ENCODE measurements at places on chromosomes 6 and 20.

DNA sequence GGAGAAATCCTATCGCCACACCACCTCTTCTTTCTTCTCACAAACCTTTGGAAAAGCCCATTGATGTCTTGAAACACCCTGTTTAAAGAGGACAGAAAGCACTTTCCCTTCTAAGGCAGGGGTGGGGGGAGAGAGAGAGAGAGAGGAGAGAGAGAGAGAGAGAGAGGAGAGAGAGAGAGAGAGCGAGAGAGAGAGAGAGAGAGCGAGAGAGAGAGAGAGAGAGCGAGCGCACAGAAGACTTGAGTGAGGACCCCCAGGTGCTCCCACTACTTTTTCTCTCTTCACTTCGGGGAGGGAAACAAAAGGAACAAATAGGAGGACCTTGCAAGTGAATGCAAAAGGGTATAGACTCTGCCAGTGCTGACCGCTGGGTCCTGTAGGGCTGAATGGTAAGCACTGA is 52.4 kb downstream of the TIAM2 start:
- no peak for DNase-seq

DNA sequence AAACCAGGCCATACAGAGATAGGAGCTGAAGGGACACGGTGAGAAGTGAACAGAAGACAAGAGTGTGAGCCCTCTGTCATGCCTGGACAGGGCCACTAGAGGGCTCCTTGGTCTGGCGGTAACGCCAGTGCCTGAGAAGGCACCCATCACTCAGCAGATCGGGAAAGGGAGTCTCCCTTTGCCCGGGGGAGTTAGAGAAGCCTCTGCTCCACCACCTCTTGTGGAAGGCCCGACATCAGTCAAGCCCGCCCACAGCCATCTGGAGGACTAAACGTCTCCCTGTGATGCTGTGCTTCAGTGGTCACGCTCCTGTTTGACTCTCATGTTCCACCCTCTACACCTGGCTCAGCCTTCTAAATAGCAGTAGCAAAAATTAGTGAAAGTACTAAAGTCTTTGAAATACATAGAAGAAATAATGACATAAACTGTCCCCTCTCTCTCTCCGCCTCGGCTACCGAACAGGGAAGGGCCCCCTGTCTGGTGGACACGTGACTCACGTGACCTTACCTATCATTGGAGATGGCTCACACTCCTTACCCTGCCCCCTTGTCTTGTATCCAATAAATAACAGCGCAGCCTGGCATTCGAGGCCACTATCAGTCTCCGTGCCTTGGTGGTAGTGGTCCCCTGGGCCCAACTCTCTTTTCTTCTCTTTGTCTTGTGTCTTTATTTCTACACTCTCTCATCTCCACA is 66.7 kb downstream of the RPP21 start:
- peak; percentile 67 for DNase-seq

DNA sequence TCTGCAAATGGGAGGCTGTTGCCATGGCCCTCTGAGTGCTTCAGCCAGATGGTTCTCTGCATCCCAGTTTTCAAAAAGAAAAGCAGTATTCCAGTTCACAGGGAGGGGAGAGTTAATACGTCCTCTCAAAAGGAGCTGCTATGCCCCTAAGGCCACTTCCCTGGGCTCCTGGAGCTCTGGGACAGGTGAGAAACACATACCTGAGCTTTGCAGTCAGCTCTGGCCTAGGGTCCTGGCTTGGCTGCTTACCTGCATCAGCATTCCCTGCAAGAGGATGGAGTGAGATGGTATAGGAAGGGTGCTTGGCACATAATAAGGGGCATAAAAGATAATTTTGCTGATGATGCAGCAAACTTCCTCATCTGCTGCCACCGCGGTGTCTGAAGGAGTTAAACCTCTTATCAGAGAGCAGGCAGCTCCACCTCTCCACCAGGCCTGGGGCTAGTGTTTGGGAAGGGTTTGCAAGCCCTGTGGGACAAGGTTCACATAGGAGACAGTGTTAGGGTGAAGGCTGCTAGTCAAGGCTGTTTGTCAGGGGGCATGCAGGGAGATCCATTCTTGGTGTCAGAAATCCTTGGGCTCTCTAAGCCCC is 62.7 kb downstream of the SLC24A3 start:
- no peak for DNase-seq

DNA sequence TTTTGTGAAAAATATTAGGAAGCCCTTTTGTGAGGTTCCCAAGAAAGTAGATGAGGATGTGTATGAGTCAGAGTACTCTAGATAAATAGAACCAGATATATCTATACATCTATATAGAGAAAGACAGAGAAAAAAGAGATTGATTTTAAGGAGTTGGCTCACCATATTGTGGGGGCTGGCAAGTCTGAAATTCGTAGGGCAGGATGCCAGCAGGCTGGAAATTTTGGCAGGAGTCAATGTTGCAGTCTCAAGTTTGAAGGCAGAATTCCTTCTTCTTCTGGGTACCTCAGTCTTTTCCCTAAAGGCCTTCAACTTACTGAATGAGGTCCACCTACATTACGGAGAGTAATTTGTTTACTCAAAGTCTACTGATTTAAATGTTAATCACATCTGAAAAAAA is 65.3 kb upstream of the SAMD3 start:
- no peak for DNase-seq

GRCh38 chr20:46131396-46131795 is 13.3 kb downstream of the CD40 start:
- DNase-seq: no peak

- DNase-seq: no peak
Measured at GRCh38 chr20:55052459-55052858, 577.1 kb downstream of the DOK5 start.

DNA sequence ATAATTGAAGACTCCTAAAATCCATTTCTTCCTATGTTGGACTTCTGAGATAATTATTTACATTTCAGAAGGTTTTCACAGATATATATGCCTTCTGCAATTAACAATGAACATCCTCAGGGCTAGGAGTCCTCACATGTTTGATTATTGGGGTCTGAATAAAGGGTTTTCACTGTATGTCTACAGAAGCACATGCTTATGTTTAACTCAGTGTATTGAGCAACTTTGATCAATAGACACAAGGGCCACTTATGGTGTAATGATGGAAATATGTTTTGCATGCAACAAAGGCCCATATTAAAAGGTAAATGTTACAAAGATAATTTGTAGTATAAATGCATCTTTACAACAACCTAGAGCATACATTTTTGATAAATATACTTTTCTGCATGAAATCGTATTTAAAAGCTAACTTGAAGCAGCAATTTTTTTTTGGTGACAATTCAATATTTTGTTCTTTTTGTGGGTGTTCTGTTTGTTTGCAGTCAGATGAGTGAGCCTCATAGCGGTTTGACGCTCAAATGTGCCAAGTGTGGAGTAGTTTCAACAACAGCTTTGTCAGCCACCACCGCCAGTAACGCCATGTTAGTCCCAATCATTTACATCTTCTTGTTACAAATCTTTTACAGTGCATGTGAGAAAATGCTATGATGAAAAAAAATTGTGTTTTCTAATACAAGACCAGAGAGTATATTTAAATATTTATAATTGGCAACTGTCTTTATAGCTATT is 458.2 kb downstream of the LMBRD1 start:
- no peak for DNase-seq

- no peak for DNase-seq
Measured at GRCh38 chr20:64049060-64049877, at the start of gene SOX18. SOX18 (minus strand) TSS chr20:64049639; CDS start chr20:64049516, 123 bp downstream.

GRCh38 chr6:41375598-41376151 is 40.3 kb downstream of the NCR2 start:
- no peak for DNase-seq

GRCh38 chr20:32808438-32808837 is 11.3 kb upstream of the MAPRE1 start:
- DNase-seq: no peak

DNA sequence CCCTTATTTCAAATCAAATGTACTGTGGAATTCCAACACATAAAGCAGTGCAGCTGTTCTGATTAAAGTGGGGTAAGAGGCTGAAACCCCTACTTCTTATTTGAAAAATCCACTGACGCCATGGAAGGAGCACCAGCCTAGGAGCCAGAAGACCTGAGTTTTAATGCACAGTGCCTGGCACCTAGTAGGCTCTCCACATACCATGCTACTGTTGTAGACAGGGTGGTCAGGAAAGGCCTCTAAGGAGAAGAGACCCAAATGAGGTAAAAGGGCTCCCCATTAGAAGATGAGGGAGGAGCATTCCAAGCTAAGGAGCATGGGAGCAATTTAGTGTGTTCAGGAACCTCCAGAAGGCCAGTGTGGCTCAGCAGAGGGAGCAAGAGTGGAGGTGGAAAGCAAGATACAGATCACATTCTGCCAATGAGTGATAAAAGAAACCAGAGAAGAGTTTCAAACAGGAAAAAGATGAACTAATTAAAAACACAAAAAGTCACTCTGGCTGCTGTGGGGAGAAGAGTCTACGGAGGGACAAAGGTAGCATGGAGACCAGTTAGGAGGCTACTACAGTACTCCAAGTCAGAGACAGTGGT is 11.8 kb upstream of the ZNF76 start:
- DNase-seq: no peak

DNA sequence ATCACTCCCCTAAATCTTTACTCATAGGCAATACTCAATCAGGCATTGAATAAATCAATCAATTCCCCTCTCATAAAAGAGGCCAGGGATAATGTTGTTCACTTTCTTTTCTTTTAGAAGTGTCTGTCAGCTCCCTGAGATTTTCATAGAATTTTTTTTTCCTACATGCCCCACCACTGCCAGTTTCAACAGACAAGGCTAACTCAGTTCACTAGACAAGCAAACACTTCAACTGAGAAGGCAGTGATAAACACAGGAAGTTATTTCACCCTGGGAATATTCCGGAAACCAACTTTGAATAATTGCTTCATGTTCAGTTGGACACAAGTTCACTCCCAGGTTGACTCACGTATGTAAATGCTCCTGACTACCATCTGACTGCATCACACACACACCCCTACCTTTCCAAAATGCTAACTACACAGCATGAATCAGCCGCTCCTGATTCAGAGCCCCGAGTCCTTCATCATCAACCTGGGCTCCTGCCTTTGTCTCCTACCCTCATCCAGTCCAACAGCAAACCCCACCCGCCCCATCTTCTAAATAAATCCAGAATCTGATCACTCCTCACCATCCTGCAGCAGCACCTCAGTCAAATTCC is 143.9 kb downstream of the BCAS1 start:
- peak; percentile 57 for DNase-seq

DNA sequence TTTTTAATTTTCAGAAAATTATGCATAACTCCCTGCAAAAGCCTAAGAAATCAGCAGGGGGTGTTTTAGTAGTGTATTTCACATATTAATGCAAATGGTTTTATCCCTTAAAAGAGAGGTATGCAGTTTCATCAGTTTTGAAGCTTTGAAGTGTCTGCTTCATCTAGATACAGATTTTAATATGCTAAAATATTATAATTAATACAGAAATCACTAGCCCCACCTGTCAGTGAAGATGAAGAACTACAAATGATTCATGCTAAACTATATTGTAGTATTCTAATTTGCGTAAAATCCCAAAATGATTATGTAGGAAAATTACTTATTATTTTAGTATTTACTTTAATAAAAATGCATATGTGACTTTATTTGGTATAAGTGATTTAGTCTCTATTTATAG is 2.9 kb upstream of the TFB1M start:
- no peak for DNase-seq

- no peak for DNase-seq
Measured at GRCh38 chr6:84416043-84416657, 188.7 kb upstream of the CEP162 start.

DNA sequence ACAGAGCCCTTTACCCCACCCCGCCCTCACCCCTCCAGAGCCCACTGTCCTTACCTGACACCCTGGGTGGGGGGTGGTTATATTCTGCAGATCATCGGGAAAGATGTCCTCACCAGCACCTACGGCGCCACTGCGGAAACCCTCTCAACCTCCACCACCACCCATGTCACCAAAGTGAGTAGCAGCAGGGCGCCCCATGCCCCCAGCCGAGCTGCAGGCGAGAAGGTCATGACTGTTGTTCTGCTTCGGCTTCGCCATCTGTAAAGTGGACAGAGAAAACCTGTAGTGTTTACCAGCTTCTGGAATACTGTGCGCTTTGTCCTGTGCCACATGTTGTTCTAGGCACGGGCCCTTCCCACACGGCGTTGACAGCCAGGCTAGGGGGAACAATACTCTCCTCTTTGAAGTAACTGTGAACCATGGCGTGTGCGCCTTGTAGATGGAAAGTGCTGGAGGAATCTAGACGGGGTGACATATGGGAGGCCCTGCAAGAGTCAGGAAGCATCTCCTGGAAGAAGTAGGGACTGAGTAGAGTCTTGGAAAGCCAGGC is 16.5 kb upstream of the AAR2 start:
- DNase-seq: no peak

- DNase-seq: no peak
Measured at GRCh38 chr20:8215361-8215781, 83.3 kb downstream of the PLCB1 start.

GRCh38 chr20:44208770-44209169 is 1.8 kb downstream of the OSER1 start:
- DNase-seq: no peak

DNA sequence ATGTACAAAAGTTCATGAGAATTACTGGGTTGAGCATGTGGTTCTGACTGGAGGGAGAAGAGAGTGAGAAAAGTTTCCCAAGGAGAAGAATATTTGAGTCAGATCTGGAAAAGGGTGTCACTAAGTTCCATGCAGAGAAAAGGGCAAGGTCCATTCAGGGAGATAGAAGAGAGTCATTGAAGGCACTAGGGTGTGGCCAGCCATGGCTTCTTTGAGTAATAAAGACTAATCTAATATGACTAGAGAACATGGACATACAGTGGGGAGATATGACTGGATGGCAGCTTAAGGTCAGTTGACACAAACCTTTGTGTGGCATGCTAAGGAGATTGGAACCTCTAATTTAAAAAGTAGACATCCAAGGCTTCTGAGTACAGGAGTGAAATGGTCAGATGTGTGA is 10.7 kb upstream of the SLC17A4 start:
- no peak for DNase-seq

DNA sequence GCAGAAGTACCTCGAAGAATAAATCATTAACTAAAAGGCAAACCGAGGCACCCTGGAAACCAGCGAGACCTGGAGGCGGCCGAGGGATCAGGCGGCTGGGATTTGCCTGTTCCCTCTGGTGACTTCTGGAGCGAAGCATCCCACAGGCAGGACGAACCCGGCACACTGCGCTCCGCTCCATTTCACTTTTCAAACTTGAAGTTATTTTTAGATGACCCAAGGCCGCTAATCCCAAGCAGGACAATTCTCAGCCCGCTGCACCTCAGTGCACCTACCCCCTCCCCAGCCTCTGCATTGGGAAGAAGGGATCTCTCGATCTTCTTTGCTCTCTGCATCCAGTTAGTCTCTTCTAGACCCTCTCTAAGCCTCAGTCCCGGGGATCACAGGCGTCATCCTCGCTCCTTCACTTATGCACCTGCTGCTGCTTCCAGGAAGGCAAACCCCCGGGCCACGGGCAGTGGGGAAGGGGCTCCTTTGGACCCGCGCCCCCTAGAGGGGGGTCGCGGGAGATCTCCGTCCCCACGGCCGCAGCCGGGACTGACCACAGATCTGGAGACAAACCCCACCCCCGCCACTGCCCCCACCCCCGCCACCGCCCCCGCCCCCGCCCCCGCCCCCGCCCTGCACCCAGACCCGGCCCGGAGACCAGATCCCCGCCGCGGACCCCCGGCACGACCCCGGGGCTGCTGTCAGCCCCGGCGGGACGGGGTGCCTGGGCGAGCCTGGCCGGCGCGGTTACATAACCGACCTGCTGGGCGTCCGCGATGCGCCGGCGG is 636 bp downstream of the RCAN2 start:
- no peak for DNase-seq

GRCh38 chr6:119390247-119390793 is 40.8 kb upstream of the MAN1A1 start:
- DNase-seq: no peak
